ENCODE measurements at places on chromosomes 5 and 9.

DNA sequence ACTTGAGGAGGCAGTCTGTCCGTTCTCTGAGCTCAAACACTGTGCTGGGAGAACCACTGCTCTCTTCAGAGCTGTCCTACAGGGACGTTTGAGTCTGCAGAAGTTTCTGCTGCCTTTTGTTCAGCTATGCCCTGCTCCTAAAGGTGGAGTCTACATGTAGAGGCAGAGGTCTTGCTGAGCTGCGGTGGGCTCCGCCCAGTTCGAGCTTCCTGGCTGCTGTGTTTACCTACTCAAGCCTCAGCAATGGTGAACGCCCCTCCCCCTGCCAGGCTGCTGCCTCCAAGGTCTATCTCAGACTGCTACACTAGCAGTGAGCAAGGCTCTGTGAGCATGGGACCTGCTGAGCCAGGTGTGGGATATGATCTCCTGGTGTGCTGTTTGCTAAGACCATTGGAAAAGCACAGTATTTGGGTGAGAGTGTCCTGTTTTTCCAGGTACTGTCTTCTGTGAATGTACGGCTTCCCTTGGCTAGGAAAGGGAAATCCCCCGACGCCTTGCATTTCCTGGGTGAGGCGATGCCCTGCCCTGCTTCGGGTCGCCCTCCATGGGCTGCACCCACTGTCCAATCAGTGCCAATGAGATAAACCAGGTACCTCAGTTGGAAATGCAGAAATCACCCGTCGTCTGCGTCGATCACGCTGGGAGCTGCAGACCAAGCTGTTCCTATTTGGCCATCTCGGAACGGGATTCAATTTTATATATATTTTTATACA lies 58.5 kb downstream of the CNTRL start:
- no peak for DNase-seq

DNA sequence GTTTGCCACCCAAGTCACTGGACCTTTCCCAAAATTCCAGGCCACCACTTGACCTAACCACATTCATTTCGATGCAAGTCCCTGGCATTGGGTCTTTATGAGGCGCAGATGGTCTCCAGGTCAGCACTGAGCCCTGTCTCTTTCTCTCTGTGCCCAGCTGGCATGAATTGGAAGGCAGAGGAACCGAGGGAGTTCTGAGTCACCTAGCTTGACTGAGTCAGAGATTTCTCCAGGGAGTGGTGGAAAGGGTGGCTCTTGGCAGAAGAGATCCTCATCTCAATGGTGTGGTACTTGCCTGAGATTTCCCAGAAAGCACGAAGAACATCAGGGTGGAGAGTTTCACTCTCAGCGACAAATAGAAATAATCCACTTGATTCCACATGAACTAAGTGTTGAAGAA lies 43.8 kb downstream of the WDR36 start:
- no peak for DNase-seq

DNA sequence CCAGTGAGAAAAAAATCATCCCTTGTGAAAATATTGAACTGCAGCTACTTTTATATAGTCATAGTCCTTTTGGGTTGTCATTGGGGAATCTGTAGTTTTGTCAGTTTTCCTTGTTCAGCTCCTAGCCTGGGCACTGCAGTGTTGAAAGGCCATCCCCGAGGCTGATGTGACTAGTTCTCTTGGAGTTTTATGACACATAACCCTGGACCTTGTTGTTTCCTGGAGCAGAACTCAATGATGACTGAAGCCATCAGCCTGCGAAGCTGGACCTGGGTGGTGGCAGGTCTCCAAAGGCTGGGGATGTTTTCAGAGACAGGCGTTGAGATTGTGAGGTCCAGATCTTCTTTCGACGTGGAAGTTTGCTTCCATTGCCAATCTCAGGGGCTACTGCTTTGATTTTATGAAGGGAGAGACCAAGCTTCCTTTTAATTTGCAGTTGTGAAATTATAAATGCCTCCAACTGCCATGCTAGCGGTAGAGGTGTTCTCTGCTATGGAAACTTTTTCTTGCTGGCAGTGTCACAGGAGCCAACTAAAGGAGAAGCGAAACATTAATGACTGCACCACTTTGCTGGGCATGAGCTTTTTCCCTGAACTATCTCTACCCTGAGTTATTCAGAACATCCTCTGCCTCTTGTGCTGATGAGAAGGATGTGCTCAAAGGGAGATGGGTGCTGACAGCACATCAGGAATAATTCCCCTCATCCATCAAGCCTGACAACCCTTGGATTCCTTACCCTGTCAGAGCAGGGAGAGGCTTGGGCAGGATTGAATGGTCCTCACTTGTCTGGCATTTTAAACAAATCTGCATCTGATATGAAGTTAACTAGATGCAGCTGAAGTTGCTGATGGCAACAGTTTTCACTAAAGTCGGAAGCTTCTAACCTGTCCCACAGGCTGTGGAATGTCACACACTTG lies 209.6 kb downstream of the MAST4 start:
- no peak for DNase-seq

DNA sequence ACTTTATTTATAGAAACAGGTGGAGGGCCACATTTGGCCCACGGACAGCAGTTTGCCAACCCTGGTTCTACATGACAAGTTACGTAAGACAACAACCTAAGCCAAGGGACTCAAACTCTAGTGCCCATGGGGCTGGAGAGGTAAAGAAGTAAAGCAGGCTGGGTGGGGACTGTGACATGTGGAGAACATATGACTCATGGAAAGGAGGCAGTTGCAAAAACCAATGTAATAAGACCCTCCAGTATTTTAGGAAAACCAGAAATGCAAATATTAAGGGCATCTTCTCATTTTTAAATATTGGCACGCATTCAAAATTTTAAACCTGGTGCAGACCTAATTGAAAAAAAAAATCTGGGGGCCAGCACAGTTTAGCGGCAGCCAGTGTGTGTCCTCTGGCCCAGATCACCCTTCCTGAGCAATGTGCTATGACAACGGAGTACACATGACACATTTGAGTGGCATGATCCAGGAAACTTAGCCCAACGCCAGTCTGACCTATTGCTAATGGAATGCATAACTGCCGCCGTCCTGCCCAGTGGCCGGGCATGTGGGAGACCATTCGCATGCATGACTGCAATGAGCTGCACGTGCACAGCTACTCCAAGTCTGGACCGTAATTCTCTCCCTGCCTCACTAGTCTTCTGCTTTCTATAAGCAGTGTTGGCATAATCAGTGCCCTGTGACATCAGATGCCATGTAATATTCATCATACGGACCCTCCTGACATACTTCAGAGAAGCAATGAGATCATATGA lies 97.2 kb downstream of the SH3TC2 start:
- no peak for DNase-seq

All from AML-193 (cell line).